Activated T-helper 1 cell treated with anti-CD3 and anti-CD28 coated beads, Interleukin-2, amount 50 U/mL, for 16 hours (primary cell): ENCODE measurements at places on chromosomes 13 and 19.

DNA sequence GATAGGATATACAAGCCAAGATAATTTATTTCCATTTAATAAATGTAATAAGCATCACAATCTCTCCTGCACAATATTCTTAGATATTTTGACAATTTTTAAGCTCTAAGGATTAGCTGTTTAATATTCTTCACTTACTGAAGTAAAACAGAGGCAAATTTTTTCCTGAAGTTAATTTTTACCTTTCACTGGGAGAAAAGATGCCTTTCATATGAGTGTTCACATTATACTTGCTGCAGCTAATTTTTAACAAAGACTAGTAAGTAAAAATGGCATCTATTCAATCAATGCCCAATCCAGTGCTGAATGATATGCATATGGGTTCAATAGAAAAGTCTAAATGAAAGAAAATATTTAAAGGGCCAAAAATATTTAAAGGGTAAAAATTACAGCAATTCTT lies 377.2 kb upstream of the GPC6 start:
- DNase-seq = no peak

- no peak for DNase-seq
Observed at GRCh38 chr13:105168295-105168694, 1367.2 kb downstream of the EFNB2 start.

DNA sequence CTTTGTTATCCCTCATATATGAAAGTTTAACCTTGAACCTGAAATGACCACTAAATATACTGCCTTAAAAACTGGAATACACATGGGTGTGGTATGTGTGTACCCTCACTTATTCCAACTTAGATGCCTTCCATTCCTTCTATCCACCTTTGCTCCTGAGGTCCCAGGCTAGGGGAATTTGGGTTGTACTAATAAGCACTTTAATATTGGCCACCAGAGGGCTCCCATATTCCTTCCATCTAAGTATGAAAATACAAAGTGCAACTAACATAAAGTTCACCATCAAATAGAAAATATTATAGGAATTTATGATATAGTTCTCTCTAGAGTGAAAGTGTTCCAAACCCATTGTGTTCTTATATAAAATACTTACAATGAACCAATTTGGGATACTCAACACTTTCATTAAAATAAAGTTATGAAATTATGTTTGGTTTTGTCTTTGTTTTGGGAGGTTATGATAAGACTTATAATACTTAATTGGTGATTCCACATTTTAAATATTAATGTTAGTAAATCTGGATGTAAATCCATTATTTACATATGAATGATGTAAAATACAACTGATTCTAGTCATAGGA lies 62.3 kb downstream of the ITGBL1 start:
- DNase-seq = no peak

GRCh38 chr19:13429563-13429962 lies 76.7 kb downstream of the CACNA1A start:
- no peak for DNase-seq
